ENCODE measurements at places on chromosomes 4 and X.
A peak's percentile ranks its signal among the peaks of the same experiment; 100 is the strongest.

GRCh38 chrX:74107666-74108065 is 196.3 kb upstream of the ZCCHC13 start:
- DNase-seq, result no peak

- DNase-seq, result no peak
These were observed 93.6 kb downstream of the LIMCH1 start for GRCh38 chr4:41631523-41631922.

DNA sequence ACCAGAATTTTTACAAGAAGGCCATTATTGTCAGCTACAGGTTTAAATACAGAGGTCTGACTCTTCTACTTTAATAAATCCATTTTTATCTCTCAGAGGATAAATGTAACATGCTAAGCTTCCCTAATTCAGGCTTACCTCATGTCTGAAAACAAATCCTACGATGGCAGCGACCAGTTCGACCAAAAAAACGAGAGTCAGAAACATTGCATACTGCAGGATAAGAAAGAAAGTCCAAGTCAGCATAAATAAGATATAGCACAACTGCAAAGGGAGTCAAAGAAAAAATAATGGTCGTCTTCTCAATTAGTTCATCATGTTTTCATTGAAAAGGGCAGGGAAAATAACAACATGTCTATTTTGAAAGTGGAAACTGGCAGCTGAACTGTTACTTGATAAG is 1.6 kb downstream of the TSPAN6 start:
- no peak for DNase-seq

GRCh38 chr4:182765987-182766856 is 151.0 kb downstream of the DCTD start:
- DNase-seq, result no peak

GRCh38 chr4:37666625-37667071 is 19.5 kb downstream of the RELL1 start:
- no peak for DNase-seq

DNA sequence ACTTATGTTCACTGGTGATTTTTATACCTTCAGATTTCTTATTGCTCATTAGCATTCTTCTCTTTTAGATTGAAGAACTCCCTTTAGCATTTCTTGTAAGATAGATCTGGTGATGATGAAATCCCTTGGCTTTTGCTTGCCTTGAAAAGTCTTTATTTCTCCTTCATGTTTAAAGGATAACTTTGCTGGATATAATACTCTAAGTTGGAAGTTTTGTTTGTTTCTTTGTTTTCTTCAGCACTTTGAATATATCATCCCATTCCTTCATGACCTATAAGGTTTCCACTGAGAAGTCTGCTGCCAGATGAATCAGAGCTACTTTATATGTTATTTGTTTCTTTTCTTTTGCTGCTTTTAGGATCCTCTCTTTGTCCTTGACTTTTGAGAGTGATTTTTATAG is 18.5 kb downstream of the CC2D2A start:
- no peak for DNase-seq

GRCh38 chr4:60033826-60034225 is 1166.3 kb upstream of the ADGRL3 start:
- DNase-seq, result no peak

GRCh38 chr4:80207172-80207583 is 9.9 kb downstream of the PRDM8 start:
- DNase-seq, result no peak

- DNase-seq, result peak; percentile 34
These were observed 17.7 kb downstream of the ACSL1 start for GRCh38 chr4:184807797-184808712.

- no peak for DNase-seq
These were observed 1607.9 kb upstream of the TENM3 start for GRCh38 chr4:180635281-180635680.

- no peak for DNase-seq
These were observed 24.5 kb upstream of the TAPT1 start for GRCh38 chr4:16250661-16251365.

- no peak for DNase-seq
These were observed 48.6 kb upstream of the ARSJ start for GRCh38 chr4:114028071-114028470.

GRCh38 chrX:134324359-134324758 is 87.4 kb downstream of the CCDC160 start:
- DNase-seq, result no peak

- peak; percentile 70 for DNase-seq
These were observed 552 bp downstream of the NKRF start for GRCh38 chrX:119605464-119606279.

- DNase-seq, result no peak
These were observed 657.4 kb downstream of the SPRY1 start for GRCh38 chr4:124053872-124054538.

GRCh38 chr4:14178421-14178820 is 550.9 kb upstream of the BOD1L1 start:
- no peak for DNase-seq

- no peak for DNase-seq
These were observed 12.0 kb downstream of the BCOR start for GRCh38 chrX:40085714-40086113.

- no peak for DNase-seq
These were observed 242.7 kb upstream of the DCAF8L1 start for GRCh38 chrX:28223991-28224390.

GRCh38 chr4:1222036-1222789 is 26.7 kb downstream of the CTBP1 start:
- no peak for DNase-seq

DNA sequence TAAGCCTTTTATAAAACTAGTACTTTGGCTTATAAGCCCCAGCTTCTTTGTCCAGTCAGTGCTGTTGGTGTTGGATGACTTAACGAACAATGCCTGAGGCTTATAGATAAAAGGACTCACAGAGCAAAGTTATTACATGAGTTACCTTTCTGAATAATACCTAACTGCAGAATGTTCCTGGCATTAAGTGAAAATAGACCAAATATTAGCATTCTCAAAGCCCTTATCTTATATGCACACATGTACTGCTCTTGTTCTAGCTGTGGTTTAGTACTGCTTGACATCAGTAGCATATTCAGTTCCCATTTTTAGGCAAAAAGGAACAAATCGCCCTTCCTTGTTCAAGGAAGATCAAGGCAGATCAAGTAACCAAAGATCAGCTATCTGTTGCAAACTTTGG is 131.6 kb downstream of the ZNF330 start:
- DNase-seq, result no peak

GRCh38 chr4:42673082-42673425 is 16.1 kb upstream of the ATP8A1 start:
- no peak for DNase-seq

DNA sequence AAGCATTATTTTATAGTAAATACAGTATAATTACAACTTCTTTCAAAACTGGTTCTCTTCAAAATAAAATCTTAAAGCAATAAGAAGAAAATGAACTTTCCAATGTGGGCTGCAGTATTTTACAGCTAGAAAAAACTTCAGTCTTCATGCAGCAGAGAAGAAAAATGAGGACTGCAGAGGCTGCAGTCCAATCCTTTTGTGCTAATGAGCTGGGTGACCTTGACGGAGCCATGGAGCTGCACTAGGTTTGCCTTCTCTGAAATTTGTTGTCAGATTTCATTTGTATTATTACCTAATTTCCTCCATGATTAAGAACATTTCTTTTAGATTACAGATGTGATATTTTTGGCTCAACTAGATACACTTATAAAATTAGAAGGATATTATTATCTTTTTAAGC is 245.2 kb upstream of the ADAMTS3 start:
- DNase-seq, result no peak

GRCh38 chr4:139819082-139819481 is 153.5 kb downstream of the MGST2 start:
- DNase-seq, result no peak

DNA sequence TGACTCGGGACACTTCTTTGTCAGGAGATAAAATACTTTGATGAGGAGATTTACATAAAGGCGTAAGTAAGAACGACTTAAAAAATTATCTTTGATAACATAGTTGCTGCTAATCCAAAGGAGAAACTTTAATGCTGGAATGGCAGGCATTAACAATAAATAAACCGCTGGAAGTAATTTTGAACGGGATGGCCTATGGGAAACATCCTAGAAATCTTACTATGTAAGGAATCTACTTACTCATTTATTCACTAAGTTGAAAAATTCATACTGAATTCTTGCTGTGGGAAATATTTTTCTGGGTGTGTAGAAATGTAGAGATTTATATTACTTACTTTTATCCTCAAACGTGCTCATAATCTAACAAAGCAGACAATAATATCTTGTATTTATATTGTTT is 425.7 kb upstream of the ZFP42 start:
- no peak for DNase-seq

- no peak for DNase-seq
These were observed 42.0 kb upstream of the BMPR1B start for GRCh38 chr4:94715726-94716125.

DNA sequence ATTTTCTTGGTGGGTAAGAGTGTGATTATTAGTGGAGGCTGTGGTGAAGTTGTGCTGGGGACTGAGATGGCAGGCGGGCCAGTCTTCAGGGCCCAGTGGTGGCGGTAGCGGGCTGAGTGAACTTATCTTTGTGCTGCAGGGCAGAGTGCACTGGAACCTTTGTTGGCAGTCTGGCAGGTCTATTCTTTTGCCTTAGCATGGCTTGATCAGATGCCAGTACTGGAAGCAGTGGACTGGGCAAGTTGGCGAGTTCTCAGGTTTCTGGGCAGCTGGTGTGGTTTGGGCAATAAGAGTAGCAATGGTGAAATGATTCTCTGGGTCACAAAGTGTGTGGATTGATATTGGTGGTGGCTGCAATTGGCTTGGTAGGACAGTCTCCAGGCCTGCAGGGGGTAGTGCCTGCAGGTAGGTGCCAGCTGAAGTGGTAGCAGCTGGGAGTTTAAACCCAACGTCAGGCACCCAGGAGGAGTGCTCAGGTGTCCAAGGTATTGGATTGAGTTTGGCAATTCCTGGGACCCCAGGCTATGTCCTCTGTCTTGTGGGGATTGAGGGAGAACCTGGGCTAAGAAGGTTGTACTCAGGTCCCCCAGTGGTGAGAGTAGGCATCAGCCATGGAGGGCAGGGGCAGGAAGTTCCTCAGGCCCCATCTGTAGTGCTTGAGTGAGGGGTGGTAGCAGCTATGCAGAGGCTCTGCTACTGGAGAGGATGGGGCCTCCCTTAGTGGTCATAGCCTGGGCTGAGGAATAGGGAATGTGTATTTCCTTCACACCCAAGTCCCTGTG is 34.9 kb upstream of the SLC25A14 start:
- no peak for DNase-seq

- DNase-seq, result no peak
These were observed 8.0 kb downstream of the HERC3 start for GRCh38 chr4:88600176-88600838.

- no peak for DNase-seq
These were observed 3.4 kb downstream of the GABRA2 start for GRCh38 chr4:46386570-46386969.

- DNase-seq, result no peak
These were observed 2.2 kb upstream of the PCDH18 start for GRCh38 chr4:137534516-137534915.

DNA sequence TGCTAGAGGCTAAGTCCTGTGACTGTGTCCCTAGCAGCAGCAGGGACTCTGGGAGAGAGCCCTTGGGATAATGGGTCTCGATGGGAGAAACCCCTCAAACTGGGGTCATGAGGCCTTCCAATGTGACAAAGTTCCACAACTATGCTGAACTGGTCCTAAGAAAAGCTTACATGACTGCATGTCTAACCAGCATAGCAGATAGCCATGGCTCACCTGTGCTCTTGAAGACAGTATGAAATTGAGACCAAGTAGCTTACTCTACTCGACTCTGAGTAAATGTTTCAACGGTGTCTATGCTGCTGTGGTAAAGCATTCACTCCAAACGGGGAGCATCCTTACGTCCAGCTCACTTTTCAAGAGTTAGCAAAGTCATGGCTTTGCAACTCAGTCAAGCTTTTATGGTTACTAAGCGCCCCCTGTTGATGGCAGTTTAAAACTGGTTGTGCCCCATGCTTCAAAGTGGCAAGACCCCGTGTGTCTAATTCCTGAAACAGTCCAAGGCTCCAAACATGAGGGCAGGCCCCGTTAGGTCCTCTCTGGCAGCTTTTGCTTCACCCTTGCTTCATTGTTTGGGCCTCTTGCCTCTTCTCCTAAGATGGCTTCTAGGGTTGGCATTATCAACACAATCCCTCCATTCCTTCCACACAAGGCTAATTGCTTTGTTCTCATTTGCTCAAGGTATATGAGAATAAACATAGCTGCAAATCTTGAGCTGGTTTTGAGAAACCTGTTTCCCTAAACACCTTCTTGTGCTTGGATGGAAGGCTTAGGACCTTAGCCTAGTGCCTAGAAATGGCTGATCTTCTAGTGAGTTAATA is 46.6 kb downstream of the CCNG2 start:
- peak; percentile 74 for DNase-seq

DNA sequence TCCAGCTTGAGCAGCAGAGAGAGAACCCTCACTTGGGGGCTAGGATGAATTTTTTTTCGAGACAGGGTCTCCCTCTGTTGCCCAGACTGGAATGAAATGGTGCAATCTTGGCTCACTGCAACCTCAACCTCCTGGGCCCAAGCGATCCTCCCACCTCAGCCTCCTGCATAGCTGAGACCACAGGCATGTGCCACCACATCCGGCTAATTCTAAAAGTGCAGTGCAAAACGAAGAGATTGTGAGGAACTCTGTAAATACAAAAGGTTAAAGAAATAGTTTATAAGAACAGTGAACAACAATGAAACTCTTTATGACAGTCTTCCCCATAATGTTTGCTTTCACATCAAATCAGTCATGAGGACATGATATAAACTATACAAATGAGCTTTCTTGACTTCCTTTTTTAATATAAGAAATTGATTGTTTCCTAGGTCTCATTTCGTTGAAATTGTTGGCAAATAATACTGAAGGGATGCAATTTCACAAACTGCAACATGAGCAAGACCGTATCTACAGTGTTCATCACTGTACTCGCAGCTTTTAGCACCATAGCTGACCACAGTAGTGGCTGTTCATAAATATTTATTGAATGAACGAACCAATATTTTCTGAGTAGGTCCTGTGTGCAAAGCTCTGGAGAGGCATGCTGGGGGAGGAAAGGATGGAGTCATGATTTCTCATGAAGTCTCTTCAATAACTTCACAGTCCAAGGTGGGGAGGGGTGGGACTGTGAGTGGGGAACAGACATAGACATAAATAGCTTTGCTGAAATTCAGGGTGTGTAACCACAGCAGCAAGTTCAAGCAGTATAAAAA is 116.1 kb downstream of the SHROOM3 start:
- no peak for DNase-seq

GRCh38 chr4:137738375-137738990 is 206.2 kb upstream of the PCDH18 start:
- DNase-seq, result no peak

All from right hindlimb (tissue), 1 donor.